ENCODE measurements at places on chromosomes 11 and 22.

GRCh38 chr22:44316393-44317122, 3.8 kb upstream of the SHISAL1 start:
- DNase-seq = no peak

GRCh38 chr11:102459393-102459792, 6.8 kb upstream of the TMEM123 start:
- DNase-seq = no peak

GRCh38 chr11:31763296-31763695, 47.8 kb downstream of the PAX6 start:
- no peak for DNase-seq

DNA sequence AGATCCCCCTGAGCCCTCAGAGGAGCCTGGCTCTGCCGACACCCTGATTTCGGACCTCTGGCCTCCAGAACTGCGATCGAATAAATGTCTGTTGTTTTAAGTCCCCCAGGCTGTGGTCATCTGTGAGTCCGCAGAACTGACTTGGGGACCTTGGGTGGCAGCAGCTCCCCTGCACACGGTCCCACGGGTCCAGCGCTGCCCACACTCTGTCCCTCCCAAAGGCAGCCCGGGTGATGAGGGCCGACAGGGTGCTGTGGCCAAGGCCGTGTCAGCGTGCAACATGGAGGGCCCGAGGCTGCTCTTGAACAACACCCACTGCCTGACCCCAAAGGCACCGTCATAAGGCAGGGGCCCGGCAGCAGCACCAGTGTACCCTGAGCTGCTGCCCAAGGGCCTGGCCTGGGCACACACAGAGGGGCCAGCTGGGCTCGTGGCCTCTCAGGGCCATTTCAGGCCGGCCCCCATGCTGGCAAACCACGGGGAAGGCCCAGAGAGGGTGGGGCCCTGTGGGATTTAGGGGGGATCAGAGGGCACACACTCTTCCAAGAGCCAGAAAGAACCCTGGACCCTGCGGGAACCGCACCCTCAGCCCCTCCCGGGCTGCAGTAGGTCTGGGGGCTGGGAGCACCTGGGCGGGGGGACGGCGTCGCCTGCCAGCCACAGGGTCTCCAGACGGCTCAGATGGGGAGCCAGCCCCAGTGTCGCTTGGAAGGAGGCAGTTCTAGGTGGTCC, 77.1 kb upstream of the PRR5 start:
- DNase-seq = no peak

Data from stimulated activated CD4-positive, alpha-beta T cell treated with anti-CD3 and anti-CD28 coated beads, Interleukin-1b, Interleukin-23, amount 100 ng/mL, for 1 hour (primary cell).